Right lung (tissue), 10 donors: ENCODE measurements at places on chromosomes 3 and 15. TPM values are rescaled to one million over a fixed set of nuclear protein-coding genes. Genes with fewer than 3 reads are reported as not detected.

SHC4 gene
- polyA plus RNA-seq, result 1.2 TPM

MST1R gene
- 9.1 TPM for polyA plus RNA-seq

- no peak for DNase-seq
These were observed 30.1 kb downstream of the PXYLP1 start for GRCh38 chr3:141261472-141262307.

BCL2A1 gene
- 0.74 TPM for polyA plus RNA-seq

DNA sequence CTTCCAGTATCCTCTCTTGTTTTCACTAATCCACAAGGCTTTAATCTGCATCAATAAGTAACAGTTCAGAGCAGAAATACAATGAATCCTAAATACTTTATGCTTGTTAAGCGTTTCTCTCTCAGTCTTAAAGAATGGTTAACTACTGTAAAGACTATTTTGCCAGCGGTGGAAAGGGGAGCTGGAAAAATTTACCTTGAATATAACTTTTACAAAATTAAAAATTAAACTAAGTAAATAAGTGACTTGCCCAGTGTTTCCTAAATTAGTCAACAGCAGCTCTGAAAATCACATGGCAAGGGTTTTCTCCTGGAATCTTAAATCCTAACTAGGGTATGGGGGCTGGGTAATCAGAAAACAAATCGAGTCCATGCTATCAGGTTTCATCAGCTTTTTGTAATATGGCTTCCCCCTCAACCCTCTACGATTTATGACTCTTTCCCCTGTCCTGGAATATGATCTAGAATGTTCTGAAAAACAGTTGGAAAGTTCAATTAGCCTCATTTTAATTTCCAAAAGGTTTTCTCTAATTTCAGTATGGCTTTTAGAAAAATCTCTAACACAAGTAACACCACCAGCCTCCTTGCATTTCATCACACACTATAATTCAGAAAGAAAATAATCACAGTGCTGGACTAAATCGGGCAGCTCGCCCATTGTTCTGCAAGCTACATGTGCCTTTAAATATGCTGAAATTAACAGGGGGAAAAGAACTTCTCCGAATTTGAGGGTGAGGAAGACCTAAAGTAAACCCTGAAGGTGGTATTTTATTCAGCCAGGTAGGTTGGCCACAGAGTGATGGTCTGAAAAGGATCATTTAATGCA, 133.5 kb downstream of the ADAMTS9 start:
- peak; percentile 81 for DNase-seq

DNA sequence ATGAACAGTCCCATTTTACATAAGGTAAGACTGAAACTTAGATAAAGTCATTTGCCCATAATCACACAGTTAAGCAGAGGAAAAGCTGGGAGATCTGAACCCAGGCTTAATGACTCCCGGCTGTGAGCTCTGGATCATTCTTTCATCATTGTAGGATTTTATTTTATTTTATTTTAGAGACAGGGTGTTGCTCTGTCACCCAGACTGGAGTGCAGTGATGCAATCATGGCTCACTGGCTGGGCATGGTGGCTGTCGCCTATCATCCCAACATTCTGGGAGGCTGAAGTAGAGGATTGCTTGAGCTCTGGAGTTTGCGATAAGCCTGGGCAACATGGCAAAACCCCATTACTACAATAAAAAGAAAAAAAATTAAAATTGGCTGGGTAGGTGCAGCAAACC, 31.2 kb upstream of the RAF1 start:
- no peak for DNase-seq

DNA sequence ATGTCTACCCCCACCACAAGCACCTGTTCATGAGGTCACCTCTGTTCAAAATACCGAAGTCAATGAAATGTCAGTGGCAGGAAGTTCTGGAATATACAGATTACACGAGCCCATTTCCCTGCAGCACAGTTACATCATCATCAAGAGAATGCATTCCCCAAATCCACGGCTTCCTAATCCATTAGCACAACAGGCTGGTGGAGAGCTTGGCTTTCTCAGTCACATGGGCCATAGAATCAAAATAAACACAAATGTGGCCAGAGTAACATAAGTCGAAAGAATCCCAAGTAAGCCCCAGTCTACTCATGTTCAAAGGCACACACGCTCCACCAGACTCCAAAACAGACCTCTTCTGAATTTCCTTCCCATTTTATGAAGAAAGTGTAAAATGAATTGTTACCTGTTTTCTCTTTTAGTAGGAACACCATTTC, 419.3 kb downstream of the MAGI1 start:
- no peak for DNase-seq

DNA sequence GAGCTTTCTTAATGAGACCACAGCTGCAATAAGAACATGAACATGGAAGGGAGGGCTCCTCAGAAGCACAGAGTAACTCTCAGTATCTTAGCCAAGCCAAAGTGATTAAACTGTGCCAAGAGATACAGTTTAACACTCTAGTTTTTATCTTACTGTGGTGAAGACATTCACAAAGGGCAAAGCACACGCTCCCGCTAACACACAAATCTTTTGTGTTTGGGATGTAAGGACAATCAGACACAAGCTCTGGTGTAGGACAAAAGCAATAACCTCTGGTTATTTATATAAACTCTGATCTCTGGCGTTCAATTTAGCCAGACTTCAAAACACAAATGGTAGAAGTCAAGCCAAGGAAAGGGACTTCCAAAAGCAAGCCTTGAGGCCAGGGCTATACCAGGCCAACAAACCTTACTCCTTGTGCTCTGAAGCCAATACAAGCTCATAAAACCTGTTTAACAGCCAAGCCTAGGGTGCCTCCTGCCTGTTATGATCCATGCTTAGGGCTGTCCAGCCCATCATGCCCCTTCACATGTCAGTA, 27.8 kb downstream of the DPH3 start:
- DNase-seq, result peak; percentile 18

DNA sequence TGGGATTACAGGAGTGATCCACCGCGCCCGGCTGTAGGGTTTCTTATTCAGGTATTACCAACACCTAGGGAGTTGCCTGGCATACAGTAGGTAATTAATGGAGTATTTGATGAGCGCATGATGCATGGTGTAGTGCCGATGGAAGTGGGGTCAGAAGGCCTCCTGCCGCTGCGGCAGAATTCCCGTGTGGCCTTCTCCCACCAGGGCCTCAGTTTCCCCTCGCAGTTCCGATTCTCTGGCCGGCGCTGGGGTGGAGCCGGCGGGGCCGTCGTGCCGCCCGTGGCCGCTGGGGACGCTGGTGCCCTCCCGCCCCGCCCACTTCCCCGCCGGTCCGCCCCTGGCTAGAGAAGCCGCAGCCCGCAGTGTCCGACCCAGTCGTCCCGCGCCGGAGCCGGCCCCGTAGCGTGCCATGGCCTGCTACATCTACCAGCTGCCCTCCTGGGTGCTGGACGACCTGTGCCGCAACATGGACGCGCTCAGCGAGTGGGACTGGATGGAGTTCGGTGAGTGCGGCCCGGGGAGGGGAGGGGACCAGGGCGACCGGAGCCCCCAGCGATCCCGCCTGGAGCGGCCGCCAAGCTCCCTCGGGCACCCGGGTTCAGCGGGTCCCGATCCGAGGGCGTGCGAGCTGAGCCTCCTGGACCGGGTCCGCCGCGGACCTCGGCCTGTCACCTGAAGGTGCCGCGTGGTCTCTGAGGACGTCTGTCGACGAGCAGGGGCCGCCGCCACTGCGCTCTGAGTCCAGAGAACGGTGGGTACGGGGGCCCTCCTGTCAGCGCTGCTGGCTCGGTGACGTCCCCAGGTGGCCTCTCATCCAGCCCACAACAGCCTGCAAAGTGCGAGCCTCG, at the start of gene IRAK2:
IRAK2 (plus strand) TSS at position 374 of the 848 bp plus-strand sequence; CDS start at position 410, 36 bp downstream.
- no peak for DNase-seq

DNA sequence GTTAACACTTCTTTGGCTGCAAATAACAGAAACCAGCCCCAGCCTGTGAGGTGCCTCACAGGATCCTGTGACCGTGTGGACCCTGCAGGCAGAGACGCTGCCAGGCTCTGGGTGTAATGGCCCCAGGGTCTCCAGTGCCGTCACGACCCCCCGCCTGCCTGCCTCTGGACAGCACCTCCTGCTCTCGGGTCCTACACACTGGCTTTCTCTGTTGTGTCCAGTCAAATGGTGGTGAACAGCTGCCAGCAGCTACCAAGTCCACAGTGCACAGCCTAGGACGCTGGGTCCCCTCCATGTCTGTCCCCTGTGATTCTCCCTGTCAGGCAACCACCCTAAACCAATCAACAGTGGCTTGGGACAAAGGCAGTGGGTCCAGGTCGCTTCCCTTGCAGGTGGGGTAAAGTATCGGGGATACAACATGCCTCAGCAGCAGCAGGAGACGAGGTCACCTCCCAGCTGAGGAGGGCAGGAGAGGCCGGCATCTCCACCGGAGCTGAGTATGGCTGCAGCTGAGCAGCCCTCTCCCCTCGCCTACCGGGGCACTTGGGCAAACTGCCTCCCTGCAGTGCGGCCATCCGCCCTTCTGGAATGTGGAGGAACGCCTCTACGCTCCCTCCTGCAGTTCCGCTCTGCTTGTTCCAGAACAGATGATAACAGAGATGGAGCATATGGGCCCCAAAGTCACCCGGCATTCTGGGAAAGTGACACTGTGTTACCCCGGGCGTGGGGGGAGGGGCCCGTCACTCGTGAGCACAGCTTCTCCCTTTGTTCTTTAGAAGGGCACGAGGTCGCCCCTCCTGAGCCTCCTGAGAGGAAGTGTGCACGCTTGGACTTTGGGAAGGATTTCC, 21.1 kb upstream of the SKOR1 start:
- DNase-seq, result no peak

GRCh38 chr3:163776743-163777142, 1301.6 kb downstream of the SI start:
- no peak for DNase-seq

APH1B gene
- 26.5 TPM for polyA plus RNA-seq
